ENCODE measurements at places on chromosomes 4 and X.

DNA sequence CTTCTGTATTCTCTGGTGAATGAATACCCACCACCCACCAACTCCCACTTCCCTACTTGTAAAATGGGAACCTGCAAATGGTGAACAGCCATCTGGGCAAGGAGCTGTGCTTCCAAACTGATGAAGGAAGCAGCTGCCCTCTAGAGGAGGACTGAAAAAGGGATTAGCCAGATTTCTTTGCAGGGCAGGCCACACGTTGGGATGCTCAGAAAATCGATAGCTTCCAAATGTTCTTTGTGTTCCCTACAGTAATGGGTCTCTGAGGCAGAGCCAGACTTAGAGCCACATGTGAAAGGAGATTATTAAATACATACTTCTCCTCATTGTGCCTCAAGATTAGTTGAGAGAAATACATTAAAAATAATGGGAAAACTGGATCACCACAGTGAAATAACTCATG, 39.3 kb upstream of the LPAR4 start:
- DNase-seq = peak; percentile 6

DNA sequence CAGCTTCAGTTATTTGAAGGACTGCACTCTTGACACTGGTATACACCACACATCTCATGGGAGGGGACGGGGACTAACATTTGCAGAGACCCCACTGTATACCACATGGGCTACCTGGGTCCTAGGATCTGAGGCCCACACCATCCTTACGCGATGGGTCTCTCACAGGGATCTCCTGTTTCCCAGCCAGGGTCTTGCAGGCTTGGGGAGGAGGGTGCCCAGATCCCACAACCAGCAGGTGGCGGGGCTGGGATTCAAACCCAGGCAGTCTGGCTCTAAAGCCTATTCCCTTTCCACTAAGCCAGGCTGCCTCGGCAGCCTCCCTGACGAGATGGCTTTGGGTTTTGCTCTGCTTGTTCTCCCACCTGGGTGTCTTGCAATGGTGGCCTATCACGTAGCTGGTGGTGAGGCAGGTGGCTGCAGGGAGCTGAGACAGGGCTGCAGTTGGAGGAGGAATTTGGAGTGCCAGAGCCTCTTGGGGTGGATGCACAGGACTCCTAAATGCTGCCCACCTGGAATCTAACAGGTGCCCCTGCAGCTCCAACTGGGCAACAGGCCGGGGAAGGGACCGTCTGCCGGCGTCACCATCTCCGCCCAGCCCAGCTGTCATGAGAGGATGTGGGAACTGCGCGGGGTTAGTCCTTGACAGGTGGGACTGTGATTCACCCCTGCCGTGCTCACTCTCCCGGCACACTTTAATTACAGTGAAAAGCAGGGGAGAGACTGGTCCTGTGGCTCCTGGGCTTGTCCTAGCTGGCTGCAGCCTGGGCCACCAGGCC, 110.7 kb downstream of the PSAPL1 start:
- DNase-seq = peak; percentile 65

GRCh38 chrX:133838761-133839676, 146.4 kb downstream of the GPC3 start:
- DNase-seq = peak; percentile 14

GRCh38 chr4:111031596-111031995, 408.7 kb upstream of the PITX2 start:
- DNase-seq = no peak

DNA sequence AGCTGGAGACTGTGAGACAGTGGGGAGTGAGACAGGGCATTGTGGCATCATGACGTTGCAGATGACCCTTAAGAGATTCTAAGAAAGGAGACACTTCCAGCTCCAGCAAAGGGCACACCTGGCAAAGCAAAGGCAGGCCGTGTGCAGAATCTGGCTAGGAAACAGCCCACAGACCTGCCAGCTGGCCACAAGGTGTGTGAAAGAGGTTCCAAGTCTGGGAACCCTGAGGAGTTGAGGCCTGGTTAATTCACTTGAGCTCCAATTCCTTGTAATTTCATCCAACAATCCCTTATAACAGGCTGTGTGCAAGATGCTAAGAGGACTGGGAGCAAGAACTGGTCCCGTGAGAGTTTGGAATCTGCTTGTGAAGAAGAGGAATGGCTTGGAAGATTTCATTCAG, 72.8 kb upstream of the FAM9A start:
- DNase-seq = no peak

DNA sequence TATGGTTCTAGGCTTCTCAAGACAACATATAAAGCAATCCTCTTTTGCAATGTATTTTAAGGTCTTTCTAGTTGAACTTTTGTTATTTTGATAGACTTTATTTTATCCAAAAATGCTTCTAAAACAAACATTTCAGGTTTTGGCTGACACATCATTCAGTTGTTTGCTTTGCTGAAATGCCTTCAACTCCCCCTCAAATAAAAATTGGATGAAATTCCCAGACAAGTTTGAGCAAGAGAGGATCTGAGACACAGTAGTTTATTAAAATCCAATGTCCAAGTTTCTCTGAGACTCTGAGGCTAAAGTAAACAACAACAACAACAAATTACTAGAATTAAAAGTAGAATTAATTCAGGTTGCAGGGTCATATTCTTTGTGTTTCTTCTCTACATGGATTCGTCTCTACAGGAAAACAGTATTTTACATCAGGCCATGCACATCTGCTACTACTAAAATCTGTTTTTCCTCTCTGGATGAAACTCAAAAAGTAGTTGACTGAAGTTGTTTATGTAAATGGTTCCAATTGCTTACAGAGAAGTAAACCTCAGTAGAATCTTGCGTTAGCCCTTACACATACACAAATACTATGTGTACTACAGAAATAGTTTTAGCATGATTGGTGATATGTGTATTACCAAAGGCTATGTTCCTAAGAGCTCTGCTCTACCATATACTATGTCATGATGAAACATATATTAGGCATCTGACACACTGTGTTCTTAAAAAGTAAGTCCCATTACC, 64.9 kb downstream of the PRSS12 start:
- no peak for DNase-seq

DNA sequence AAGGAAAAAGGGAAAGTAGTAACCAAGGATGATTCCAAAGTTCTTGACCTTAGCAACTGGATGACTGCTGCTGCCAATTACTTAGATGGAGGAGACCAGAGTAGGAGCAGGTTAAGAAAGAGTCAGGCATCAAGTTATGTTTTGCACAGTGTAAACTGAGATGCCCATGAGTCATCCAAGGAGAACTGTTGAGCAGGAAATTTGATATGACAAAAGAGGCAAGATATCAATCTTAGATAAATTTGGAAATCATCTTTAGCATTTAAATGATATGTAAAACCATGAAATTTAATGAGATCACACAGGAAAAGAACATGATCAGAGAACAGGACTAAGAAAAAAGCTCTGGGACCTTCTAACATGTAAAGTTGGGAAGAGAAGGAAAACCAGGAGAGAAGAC, 361.3 kb downstream of the OPHN1 start:
- DNase-seq = no peak

GRCh38 chrX:5458300-5458842, 770.3 kb downstream of the NLGN4X start:
- peak; percentile 3 for DNase-seq

- no peak for DNase-seq
Observed at GRCh38 chrX:7346021-7346420, 198.1 kb upstream of the PUDP start.

DNA sequence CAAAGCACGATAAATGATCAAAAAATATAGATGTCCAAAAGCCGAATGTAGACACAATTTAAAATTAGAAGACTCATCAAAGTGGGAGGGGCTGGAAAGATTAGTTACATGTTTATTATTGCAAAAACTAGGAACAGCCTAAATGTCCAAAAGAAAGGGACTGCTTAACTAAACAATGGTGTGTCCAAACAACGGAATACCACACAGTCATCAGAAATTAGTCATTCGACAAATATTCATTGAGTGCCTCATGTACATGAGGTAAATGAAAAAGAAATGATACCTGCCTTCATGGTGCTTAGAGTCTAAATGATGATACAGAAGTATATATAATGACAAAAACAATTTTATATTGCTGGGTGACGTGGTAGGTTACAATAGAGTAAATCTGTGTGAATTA, 139.7 kb downstream of the MAML3 start:
- DNase-seq = no peak

- DNase-seq = no peak
Observed at GRCh38 chr4:1732911-1733310, 11.6 kb downstream of the TACC3 start.

DNA sequence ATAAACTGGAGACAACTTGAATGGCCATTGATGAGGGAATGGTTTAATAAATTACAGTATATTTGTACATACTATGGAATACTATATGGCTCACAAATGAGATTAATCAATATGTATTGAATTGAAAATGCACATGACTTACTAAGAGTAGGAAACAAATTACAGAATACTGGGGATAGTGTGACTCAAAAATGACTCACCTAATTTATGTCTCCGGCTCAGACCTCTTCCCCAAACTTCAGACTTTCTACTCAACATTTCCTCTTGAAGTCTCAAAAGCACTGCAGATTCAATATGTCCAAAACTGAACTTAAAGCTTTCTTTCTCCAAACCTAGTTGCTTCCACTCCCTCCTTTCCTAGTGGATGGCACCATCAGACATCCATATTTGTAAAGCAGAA, 28.8 kb upstream of the GRIA3 start:
- no peak for DNase-seq

DNA sequence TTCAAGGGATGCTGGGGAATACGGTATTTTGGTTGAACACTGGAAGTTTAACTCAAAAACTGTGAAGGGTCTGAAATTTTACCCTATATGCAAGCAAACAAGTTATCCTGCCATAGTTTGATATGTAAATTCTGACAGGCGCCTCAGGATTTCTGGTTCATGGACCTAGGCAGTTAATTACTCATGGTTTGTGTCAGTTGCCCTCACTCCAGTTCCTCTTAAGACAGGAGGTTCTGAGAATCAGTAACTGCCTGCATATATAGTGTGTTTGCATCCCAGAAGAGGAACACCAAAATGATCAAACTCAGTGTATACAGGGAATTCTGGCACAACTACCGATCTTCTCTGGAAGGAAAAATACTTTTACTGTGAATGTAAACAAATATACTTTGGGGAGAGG, 360.4 kb upstream of the NWD2 start:
- DNase-seq = no peak

DNA sequence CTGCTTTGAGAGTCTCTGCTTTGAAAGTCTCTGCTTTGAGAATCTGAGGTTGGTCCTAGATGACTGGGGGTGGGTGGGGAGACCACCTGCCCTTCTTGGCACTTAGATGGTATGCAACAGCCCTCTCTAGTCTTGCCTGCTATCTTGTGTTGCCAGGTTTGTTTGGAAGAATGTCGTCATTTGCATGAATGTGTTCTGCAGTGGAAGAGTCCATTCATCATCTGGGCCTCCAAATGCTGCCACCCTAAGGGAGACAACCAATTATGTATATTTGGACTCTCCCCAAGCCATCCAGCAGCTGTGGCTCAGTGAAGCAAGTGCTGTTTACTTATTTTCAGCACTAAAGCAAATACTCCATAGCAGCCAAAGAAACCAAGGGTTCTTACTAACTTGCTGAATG, 44.6 kb upstream of the TRPC5OS start:
- no peak for DNase-seq

GRCh38 chrX:109987884-109988283, 15.0 kb upstream of the TMEM164 start:
- DNase-seq = no peak

GRCh38 chr4:100079264-100079663, 111.0 kb downstream of the DDIT4L start:
- DNase-seq = no peak

DNA sequence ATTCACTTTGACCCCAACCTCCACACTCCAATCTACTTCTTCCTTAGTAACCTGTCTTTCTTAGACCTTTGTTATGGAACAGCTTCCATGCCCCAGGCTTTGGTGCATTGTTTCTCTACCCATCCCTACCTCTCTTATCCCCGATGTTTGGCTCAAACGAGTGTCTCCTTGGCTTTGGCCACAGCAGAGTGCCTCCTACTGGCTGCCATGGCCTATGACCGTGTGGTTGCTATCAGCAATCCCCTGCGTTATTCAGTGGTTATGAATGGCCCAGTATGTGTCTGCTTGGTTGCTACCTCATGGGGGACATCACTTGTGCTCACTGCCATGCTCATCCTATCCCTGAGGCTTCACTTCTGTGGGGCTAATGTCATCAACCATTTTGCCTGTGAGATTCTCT, 344 bp downstream of the OR13H1 start:
- no peak for DNase-seq
